NCI-H2107 (cell line): ENCODE measurements at places on chromosomes 5 and 9.

GRCh38 chr5:16152601-16153568 lies 26.7 kb downstream of the MARCHF11 start:
- no peak for DNase-seq

GRCh38 chr5:140041099-140041491 lies 2.0 kb downstream of the NRG2 start:
- no peak for DNase-seq

- DNase-seq = no peak
Measured at GRCh38 chr9:32558408-32558934, 6.1 kb upstream of the TOPORS start.

DNA sequence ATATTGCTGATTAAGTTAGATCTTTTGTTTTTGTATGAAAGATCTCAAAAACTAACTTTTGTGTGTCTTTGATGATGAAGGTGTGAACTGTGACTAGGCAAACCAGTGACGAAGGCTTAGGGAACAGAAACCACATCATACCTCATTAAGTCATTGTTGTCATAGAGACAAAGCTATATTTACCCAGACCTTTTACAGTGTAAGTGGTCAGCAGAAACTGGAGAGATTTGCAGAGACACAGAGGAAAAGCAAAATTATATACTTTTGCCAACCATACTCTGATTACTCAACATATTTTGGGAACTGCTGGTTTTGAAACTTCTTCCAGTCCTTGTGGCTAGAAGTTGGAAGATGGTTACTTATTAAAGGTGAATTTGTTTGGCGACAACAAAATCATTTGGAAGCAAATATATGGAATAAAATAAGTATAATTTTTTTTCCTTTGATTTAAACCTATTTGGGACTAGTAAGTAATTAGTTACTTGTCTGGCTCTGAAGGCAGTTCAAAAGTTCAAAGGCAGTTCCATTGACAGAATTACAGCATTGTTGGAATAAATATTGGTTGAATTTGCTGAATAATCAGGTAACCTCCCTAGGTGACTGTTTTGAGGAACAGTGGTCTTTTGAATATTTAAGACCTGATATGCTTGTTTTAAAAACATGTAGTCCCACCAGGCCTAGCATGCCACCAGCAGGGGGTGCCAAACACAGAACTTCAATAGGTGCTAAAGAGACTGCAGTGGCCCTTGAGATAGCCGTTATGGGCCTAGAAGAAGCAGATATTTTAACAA lies 103.8 kb downstream of the RPS23 start:
- no peak for DNase-seq

DNA sequence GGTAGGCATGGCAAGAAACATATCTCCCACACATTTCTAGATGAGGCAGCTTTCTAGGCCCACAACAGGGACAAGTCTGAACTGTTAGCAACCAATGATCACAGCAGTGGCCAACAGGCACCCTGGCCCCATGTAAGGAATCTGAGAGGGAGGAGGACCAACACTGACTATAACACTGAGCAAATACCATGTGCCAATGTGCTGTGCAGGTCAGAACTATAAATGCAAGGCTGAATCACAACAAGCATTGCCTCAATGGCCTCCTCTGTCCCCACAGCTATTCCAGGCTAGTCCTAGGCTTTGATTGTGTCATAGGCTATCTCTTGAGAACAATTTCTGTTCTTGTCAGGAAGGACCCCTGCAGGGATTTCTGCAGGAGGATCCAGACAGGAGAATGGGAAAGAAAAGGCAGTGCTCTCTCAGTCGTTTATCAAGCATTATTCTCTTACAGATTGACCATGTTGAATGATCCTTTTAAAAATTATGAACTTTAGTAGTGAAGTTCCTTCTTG lies 221.2 kb downstream of the TLE1 start:
- DNase-seq = no peak

GRCh38 chr5:113381791-113382190 lies 53.0 kb downstream of the TSSK1B start:
- DNase-seq = no peak

GRCh38 chr9:117958726-117959125 lies 254.5 kb downstream of the TLR4 start:
- no peak for DNase-seq

DNA sequence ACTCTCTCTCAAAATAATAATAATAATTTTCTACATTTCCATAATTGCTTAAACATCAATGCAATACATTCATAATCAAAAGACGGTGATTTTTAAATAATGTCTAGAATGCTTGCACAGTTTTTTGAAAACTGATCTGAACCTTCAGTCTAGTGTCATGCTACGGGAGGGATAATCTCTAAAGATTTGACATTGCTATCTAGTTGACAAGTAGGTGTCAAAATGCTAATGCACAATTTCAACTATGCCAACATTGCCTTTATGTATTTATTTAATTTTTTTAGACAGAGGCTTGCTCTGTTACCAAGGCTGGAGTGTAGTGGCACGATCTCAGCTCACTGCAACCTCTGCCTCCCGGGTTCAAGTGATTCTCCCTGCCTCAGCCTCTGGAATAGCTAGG lies 16.0 kb upstream of the PCAT7 start:
- DNase-seq = no peak
